ENCODE measurements at places on chromosomes 4 and X. TPM values are rescaled to one million over a fixed set of nuclear protein-coding genes. Genes with fewer than 3 reads are reported as not detected.

DNA sequence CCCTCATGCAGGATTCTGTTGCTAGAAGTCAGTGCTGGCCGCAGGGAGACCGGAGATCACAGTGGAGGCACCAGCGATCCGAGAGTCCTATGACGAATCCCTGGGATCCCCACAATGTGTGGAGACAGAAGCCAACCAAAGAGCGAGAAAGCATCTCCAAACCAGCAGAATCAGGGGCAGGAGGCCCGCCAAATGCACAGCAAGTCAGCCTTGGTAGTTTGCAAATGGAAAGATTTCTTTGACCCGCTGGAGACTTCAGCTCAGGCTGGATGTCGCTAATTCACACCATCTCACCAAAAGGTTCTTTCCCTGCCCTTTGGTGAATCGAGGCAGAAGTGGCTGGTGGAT lies 505 bp upstream of the PKD2 start:
- no peaks in the 10 kb centered on the region for H3K27me3 ChIP-seq
- no peaks in the 10 kb centered on the region for H3K36me3 ChIP-seq
- H3K4me1 ChIP-seq = peaks cover 18% of the 10 kb centered on the region

Gene BMX
- not detected for total RNA-seq

Gene SYNPO2
- total RNA-seq = 0.93 TPM

DNA sequence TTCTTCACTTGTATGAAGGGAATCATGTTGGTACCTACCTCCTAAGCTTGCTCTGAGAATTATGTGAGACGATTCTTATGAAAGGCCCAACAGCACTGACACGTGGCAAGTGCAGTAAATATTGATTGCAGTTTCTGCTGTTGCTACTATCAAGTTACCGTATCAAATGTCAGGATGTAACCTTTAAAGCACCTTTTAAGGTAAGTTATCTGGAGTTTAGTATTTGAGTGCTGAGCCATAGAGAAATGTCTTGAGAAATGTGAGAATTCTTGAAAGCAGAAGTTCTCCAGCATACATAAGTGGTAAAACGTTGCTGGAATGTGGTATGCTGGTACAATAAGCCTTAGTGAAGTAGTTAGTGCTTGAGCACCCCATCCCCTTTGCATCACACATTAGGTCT lies 90.4 kb downstream of the PHOX2B start:
- H3K27ac ChIP-seq = no peak overlapping the region
- no peak for DNase-seq
- H3K27me3 ChIP-seq = no peaks in the 10 kb centered on the region
- H3K36me3 ChIP-seq = no peaks in the 10 kb centered on the region
- peaks cover 6% of the 10 kb centered on the region for H3K4me1 ChIP-seq

GRCh38 chr4:7288751-7289523 lies 96.6 kb downstream of the SORCS2 start:
- H3K27ac ChIP-seq = no peak overlapping the region
- no peak overlapping the region for H3K4me3 ChIP-seq
- H3K4me1 ChIP-seq = no peaks in the 10 kb centered on the region
- H3K36me3 ChIP-seq = no peaks in the 10 kb centered on the region
- DNase-seq = no peak

DNA sequence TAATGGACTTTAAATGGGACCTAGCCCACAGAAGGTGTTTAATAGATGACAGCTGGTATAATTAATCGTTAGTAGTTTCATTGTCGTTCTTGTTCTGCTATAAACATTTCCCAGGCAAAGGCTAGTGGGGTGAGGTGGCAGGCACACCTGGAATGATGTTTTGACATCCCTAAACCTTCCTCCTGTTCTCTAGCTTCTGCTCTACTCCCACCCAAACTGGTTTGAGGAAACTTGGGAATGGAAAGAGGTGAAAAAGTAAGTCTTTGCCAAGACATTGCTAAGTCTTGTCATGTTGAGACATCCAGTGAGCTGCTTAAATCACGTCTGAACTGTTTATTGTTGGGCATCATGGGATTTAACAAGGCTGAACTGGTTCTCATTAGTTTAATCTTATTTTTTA lies 37.5 kb downstream of the CHRNA9 start:
- peaks cover 3% of the 10 kb centered on the region for H3K4me1 ChIP-seq
- DNase-seq = no peak
- no peak overlapping the region for H3K27ac ChIP-seq
- H3K36me3 ChIP-seq = no peaks in the 10 kb centered on the region

Gene CD38
- not detected for total RNA-seq

DNA sequence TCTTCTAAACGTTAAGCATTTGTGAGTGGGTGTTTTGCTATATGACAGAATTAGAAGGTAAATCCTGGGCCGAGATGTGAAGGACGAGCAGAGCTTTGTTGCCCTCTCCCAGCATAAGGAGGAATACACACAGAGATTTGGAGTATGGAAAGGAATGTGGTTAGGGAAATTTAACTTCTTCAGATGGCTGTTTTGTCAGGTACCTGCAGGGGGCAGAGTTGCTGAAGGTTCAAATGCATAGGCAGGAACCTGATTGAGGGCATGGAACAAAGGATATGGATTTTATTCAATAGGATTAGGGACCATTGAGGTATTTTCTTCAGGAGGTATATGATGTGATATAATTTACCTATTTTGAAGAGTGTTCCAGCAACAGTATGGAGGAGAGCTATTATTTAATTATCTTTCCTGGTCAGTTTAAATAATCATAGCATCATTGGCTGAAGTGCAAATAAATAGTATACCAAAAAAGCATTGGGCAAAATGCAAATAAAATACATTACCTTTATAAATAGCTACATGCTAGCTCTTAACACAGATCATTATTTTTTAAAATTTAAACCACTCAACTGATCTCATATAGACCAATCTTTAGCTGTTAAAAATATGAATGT lies 143.6 kb downstream of the SLIT2 start:
- no peak overlapping the region for H3K4me3 ChIP-seq
- no peak overlapping the region for H3K27ac ChIP-seq
- no peaks in the 10 kb centered on the region for H3K4me1 ChIP-seq
- 0 out of 2 replicates have a peak, but pooled peaks cover 5% of the 10 kb centered on the region for H3K27me3 ChIP-seq
- no peaks in the 10 kb centered on the region for H3K36me3 ChIP-seq
- peak; percentile 37 for DNase-seq

Gene DEFB131A
- not detected for total RNA-seq

Gene ARHGAP6
- 0.10 TPM for total RNA-seq
